ENCODE measurements at places on chromosomes 1 and 21.
A peak's percentile ranks its signal among the peaks of the same experiment; 100 is the strongest.

DNA sequence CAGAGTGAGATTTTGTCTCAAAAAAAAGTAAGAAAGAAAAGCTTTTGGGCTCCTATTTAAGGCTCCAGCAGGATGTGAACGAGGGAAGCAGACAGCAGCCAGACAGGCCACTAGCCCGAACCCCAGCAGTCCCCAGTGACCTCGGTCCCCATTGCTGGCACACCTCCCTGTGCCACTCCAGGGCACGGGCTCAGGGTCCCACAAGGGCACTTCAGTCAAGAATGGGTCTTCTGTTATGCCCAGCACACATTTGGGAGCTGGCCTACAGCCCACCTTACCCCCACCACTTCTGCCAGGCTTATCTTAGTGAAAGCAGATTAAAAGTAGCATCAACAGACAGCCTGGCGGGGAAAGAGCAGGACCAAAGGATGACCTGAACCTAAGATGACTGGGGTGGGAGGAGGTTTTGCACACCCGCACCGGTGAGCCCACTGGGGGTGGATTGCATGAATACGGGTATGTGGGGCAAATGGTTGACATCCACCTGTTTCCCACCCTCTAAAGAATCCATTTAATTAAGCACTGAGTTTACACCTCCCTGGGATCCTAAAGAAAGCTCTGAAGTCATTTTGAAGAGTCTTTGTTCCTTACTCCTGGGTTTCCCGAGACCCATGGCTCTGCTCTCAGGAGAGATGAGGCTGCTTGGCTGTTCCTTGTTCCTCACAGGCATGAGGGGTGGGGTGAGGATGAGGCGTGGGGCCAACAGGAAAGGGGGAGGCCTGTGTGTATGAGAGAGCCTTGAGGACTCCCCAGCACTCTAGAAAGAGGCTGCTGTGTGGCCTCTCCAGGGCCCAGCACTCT, 4.7 kb downstream of the CHI3L1 start:
- no peak for DNase-seq

DNA sequence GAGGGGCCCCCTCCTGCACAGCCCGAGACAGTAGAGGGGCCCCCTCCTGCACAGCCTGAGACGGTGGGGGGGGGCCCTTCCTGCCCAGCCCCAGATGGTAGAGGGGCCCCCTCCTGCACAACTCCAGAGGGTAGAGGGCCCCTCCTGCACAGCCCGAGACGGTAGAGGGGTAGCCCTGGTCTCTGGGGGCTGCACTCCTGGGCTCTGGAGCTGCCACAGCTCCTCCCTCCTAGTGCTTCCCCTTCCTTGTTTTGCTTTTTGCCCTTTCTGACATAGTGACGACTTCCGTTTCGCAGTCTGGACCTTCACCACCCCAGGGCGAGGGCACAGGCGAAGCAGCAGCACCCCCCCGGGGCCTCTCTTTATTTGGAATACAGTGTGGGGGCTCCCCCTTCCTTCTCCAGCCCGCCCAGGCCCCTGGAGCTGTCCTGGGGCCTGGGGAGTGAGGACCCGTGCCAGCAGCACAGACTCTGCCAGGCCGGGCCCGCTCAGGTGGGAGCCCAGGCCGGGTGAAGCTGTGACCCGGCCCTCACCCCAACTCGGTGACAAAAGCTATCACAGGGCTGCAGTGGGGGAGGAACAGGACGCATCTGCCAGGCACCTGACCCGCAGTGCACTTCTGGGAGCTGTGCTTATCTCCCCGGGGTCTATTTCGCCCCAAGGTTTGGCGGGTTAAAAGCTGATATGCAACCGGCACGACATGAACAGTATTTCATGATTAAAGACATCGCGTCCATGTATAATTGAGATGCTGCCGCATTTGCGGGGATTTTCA, 1.1 kb upstream of the PRXL2B start:
- no peak for DNase-seq

GRCh38 chr1:114345930-114346479, 165.0 kb downstream of the TRIM33 start:
- DNase-seq: peak; percentile 16

GRCh38 chr1:83006271-83006670, 992.7 kb downstream of the TTLL7 start:
- no peak for DNase-seq

- DNase-seq: no peak
Observed at GRCh38 chr1:2206813-2207487, 12.4 kb upstream of the FAAP20 start.

GRCh38 chr1:12678820-12679219, 34.9 kb downstream of the AADACL4 start:
- no peak for DNase-seq

DNA sequence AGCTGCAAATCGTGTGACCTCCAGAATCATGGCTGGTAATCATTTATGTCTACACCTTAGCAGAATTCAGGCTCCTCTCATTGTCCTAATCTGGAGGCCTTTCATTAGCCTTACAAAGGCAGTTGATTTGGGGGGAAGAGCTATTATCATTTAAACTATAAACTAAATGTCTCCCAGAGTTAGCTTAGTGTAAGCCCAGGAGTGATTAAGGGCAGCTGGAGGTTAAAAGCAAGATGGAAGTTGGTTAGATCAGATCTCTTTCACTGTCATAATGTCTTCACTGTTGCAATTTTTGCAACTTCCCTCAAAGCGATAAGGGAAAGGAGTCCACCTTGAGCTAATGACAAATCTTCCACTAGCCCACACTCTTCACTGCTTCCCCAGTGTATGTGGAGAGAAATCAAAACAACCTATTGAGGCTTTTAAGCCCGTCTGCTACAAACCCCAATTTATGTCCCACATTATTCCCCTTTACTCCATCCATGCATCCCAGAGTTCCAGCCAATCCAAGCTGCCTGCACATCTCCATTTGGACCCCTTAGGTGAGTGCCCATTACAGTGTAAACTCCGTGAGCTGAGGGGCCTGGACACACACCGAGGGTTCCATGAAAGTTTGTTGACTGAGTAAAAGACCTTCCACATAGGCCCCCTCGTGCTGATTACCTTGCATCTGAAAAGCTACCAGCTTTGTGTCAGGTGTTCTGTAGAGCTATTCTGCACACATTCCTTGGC, 61.5 kb upstream of the KLHDC7A start:
- no peak for DNase-seq

DNA sequence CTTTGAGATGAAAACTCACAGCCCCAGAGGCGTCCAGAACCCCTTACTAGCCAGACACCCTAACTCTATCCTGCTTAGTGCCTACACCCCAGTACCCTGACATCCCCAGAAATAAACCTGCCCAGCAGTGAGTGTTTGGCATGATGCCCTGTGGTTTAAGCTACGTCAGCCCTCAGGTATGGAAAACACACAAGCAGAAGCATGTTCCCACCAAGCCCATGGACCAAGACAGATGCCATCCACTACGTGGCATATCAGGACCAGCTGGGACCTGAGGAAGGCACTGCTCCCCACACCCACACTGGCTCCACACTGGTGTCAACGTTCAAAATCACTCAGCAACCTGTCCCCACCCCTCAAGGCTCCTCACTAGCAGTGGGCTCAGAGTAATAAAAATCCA, 116.4 kb downstream of the SYT2 start:
- DNase-seq: no peak

- DNase-seq: no peak
Observed at GRCh38 chr1:98253145-98253544, 332.3 kb upstream of the DPYD start.

- no peak for DNase-seq
Observed at GRCh38 chr1:1337793-1338147, 6.7 kb downstream of the TAS1R3 start.

GRCh38 chr1:180235077-180235501, 5.0 kb downstream of the LHX4 start:
- DNase-seq: no peak

DNA sequence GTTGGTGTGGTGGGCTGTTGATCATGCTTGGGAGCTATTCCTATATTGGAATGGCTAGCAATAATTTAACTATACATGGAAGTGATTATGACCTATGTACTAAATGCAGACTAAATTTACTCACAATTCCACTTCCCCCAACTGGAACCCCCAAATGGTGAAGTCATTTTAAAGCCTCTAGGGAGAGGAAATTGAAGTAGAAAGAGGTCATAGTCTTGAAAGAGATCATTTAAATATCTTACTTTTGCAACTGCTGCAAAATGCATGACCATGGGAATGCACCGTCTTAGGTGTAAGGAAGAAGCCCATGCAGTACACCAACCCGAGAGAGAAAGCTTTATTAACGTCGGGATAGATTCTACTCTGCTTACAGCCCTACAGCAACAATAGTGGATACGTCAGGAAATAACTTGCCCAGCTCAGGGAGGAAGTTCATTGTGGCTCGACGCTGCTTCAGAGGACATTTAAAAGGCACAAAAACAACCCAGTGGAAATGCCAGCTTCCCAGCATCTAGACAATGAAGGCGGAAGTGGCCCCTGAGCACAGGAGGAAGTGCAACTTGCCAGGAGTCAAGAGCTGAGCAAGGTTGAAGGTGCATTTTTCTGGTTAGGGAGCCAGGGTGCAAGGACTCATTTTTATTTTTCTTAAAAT, 26.5 kb downstream of the CYYR1 start:
- DNase-seq: no peak

DNA sequence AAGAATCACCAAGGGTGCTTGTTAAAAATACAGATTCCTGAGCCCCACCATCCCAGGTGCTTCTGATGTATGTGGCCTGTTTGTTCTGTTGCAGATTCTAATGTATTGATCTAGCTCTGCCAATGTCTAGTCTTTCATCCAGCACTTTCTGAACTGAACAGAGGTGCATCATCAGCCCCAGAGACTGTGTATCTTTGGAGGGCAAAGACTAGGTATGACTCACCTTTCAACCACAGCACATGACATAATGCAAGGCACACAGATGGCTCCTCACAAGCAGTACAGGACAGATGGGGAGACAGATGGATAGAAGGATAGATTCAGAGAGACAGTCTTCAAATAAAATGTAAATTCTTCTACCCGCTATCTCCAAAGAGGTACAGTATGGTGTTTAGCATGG, 32.3 kb downstream of the CD58 start:
- DNase-seq: no peak

GRCh38 chr1:153030895-153031294, at the start of gene SPRR1B:
SPRR1B (plus strand) TSS chr1:153031203; CDS start chr1:153032346, 1,143 bp downstream.
- no peak for DNase-seq

DNA sequence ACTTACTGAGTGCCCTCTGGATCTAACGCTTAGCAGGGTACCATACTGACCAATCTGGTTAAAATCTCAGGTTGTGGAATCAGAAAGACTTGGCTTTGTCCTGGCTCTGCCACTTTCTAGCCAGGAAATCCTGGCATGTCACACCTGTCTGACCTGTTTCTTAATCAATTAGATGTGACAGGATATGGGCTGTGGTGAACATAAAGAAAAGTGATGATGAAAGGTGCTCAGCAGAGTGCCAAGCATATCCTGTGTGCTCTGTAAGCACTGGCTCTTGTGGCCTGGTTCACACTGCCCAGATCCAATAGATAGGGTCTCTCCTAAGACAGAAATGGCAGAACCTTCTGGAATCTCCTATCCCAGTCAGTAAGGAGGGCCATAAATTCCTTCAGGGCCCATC, 53.9 kb downstream of the PHC2 start:
- no peak for DNase-seq

DNA sequence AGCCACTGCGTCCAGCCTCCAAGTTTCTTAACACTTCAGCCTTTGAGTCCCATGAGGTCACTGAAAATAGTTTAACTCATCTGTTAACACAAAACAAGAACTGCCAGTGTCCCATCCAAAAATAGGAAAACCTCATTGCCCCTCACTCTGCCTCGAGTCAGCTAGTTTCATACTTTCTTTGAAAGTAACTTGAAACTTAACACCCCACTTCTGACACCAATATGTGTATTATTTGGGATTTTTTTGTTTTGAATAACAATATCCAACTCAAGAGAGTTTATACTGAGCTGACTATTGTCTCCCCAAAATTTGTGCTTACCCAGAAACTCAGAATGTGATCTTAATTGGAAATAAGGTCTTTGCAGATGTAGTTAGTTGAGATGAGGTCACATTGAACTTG, 16.9 kb upstream of the PIK3CD start:
- DNase-seq: no peak

DNA sequence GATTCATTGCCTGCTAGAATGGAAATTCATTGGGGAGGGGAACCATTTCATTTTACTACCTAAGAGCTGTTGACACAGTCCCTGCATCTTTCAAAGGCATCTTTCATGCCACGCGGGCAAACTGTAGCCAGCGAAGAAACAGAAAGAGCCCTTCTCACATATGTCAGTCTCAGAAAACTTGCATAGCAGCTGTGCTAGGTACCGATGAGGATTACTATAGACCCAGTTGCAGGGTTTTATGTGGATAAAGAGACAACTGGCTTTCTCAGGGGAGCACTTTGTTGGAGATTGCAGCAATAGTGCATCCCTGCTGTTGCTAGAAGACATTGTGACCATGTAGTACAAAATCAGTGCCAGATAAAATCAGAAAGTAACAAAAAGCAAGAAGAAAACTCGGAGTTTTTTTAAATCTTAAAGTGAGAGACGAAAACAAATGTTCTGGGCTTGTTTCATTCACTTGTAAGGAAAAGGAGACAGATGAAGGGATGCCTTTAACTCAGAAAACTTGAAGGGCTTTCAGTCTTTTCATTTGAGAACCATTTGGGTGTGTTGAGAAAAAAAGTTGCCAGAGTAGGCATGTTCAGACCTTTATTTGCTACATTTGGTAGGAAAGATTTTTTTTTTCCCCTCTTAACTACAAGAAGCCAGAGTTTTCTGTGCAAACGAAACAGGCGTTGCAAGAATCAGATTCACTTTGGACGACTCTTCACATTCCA, 804.1 kb downstream of the USP25 start:
- no peak for DNase-seq

- DNase-seq: no peak
Observed at GRCh38 chr1:156383023-156383422, 14.0 kb downstream of the RHBG start.

DNA sequence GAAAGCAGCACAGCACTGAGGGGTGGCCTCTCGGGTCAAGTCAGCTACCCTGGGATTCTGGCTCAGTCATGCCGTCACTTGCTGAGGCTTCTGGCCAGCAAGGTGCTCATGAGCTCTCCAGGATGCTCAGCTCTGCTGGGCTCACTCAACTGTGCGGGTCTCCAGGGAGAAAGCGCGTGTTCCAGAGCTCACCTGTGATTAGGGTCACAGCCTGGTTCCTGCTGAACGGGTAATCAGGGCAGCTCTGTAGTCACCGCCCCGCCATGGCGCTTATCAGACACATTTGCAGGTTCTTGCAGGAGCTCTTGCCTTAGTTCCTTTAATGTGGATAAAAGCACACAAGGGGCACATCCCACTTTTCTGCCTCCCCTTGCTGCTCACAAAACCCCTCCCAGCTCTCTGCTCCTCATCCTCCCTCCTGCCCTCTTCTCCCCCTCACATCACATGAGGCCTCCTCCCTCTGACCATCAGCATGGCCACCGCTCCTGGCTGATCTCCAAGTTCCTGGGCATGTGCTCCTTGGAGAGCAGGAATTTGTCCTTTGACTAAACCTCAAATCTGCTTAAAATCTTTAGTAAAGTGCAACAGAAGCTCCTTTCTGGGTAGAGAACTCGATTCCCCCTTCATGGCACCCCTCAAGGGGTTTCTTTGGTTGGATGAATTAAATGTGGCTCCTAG, 2.0 kb downstream of the PCP4 start:
- DNase-seq: no peak

GRCh38 chr21:41580758-41581554, 73.0 kb upstream of the TMPRSS2 start:
- DNase-seq: no peak

Measured in right renal cortex interstitium (tissue), 3 donors.